Esophagus squamous epithelium (tissue), 5 donors: ENCODE measurements at places on chromosomes 3 and 15.

GRCh38 chr3:46955801-46956259, 20.7 kb downstream of the CCDC12 start:
- DNase-seq: no peak

DNA sequence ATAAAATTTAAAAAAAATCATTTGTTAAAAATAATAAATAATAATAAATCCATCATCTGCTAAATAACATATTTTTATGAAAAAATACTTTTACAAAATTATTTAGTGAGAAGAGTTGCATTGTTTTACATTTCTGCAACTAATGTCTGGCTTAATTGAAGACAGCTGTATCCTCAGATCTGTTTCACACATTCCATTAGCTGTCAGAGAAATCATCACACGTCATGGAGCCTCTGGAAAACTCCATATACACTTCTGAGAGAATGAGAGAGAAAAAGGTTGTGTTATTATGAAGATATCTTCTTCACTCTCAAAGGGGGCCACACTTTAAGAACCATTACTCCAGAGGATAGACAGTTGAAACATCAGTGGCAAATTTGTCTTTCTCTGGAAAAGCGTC, 40.8 kb downstream of the CMSS1 start:
- DNase-seq: no peak

DNA sequence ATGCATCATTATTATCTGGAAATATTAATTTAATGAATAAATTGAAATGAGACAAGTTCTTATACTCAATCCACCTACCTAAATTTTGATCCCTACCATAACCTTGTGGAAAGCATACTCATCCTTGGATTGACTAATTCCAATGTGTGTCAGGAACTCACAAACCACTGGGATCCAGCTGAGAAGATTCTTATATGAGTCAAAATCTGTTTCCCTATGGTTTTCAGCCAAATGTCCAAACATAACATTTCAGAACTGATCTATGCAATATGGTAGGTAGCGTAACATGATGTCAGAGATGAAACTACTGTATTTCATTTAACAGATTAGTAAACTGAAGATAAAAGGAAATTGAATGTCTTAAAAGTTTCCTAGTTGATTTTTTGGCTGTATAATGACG, 250.0 kb downstream of the PLOD2 start:
- no peak for DNase-seq

DNA sequence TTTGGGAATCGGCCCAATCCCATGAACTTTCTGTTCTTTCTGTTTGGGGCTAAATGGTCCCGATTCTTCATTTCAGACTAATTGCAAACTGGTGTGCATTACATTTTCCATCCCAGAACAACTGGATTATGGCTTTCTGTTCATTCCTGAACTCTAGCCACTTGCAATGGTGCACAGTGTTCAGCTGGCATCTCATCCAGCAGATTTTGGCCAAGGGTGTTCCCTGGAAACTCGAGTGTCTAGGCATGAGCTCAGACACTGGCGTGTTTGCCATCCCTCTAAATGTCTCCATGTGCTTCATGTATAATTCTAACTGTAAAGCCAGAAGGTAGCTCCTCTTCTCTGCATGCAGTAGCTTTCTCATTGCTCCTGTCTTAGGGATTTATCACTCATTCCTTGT, 97.1 kb upstream of the MYZAP start:
- DNase-seq: no peak

- DNase-seq: no peak
Measured at GRCh38 chr3:177237206-177237605, 39.9 kb upstream of the TBL1XR1 start.

- DNase-seq: no peak
Measured at GRCh38 chr3:72536206-72536877, 311.9 kb downstream of the SHQ1 start.

DNA sequence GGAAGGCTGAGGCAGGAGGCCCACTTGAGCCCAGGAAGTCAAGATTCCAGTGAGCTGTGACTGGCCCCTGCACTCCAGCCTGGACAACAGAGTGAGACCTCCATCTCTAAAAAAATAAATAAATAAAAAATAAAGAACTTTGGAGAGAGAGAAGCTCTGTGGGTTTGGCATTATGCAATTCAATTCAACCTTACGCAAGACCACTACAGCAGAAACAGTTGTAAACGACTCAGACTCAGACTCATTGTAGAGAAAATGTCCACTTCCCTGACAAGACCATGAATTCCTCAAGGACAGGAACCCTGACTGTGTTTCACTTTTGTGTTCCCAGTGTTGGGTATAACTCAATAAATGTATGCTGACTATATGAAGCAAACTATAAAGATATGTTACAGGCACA, 90.3 kb upstream of the C3orf80 start:
- no peak for DNase-seq

GRCh38 chr15:53978253-53978906, at the start of gene UNC13C:
Gene UNC13C (plus strand): TSS chr15:53978441. CDS start chr15:54012904, 34,463 bp downstream.
- no peak for DNase-seq

DNA sequence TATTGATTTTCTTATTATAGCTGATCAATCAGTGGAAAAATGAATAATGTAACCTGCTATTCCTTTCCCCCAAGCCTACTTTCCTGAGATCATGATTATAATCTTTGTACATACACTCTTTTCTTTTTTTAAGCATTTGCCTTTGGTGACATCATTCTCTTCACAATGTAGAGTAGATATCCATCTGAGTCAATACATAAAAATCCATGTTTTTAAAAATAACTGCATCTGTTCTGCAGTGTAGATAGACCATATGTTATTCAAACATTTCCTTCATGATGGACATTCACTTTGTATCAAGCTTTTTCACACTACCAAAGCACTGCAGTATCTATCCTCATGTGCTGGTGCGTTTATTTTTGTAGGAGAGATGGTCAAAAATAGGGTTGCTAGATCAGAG, 211.1 kb downstream of the PTPRG start:
- DNase-seq: no peak

GRCh38 chr15:61651267-61651666, 409.0 kb downstream of the VPS13C start:
- no peak for DNase-seq

GRCh38 chr3:141401573-141402475, 33.5 kb downstream of the ZBTB38 start:
- DNase-seq: no peak

- DNase-seq: no peak
Measured at GRCh38 chr15:76588811-76589747, 252.5 kb downstream of the ISL2 start.

DNA sequence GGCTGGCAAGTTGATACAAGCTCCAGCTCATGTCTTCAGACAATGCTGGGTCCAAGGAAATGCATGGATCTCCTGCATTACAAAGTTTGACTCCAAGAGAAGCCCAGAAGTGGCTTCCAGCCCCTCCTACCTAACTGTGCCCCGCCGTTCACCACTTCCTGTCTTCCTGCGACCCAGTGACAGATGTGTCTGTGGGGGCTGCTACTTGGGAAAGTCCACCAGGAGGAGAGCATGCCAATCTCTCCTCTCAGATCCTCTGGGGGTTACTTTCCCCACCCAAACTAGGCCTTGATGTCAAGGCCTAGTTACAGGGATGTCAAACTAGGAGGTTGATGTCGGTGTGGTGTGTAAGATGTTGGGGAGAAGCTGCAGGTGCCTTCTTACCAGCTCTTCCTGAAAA, 133.6 kb upstream of the RASGRP1 start:
- DNase-seq: no peak

DNA sequence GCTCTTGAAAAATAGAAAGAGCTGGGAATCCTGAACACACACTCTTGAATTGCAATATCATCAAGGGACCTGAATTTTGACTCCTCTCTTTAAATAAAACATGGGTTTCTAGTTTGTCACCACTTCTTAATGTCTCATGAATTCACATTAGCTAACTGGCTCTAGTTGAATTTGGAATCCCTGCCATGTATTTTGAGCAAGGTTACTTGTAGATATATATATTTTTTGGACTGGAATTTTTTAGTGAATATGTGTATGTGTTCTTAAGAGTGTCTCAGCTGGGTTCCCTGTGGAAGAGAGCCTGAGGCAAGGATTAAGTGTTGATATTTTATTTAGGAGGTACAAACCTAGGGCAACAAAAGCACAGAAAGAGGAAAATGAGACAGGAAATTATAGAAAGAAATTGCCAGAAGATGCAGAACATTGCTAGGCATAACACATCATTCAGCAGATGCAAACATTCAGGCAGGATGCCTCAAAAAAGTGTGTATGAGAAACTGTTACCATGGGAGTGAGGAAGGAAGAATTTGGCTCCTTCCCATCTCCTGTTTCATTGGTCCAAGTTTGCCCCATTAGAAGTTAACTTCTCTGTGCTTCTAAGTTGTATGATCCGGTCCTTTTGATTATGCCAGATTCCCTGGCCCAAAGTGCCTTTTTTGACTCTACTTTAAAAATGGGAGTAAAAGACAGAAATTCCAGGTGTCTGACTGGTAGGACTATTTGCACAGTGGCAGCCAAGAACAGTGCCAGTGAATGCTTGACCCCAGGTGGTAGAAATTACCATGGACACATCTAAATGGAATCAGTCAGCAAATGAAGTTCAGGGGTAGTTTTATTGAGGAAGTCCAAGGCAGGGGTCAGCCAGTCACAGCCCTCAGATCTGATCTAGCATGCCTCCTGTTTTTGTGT, 253.7 kb upstream of the TGFBR2 start:
- no peak for DNase-seq

DNA sequence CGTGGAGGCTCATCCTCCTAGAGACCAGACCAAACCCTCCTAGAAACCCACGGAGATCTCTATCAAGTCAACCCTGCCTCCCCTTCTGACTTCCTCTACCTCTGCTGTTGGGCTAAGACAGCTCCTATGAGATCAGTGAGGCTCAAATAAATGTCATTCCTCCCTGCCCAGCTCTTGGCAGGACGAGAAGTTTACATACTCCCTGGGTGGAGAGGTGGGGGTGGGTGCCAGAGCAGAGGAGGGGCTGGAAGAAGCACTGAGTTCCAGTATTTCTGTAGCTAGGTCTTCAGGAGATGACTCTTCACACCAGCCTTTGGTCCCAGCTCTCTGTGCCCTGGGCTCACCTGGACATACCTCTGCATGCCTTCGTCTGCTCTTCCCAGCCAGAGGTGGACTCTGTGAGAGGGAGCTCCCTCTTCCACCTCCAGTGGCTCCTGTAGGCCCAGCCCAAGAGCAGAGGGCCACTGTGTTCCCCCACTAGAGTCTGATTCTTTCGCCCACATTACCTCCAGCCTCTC, 42.4 kb upstream of the TLE3 start:
- DNase-seq: no peak

DNA sequence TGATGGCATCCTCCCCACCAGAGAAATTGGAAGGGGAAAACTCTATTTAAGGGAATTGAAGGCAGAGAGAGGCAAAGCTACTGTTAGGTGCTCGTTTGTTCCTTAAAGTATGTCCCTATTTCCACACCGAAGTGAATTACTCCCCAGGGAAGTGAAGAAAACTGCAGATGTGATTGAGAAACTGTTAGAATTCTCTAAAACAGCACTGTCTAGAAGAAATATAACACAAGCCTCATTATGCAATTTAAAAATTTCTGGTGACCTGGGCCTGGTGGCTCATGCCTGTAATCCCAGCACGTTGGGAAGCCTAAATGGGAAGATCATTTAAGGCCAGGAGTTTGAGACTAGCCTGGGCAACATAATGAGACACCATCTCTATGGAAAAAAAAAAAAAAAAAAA, 305.0 kb downstream of the SHQ1 start:
- no peak for DNase-seq

GRCh38 chr3:62365391-62366125, 7.8 kb downstream of the FEZF2 start:
- DNase-seq: no peak

DNA sequence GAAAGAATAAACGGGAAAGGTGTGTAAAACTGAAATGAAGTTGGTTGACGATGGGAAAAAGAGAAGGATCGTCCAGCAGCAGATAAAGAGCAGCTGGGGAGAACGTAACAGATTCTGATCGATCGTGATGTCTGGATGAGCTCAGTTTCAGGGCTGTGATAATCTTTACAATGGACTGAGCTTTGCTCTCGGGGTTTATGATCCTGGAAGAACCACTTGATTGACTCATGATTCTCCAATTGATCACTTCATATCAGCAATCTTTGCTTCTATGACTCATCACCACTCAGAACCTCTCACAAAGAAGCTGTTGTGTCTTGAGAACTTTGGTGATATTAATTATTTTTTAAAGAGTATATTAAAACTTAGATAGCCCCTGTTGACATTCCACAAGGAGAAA, 690.7 kb downstream of the TUSC7 start:
- no peak for DNase-seq

- no peak for DNase-seq
Measured at GRCh38 chr15:74680456-74680855, 15.4 kb downstream of the EDC3 start.

GRCh38 chr15:98195796-98196195, 235.3 kb downstream of the ARRDC4 start:
- no peak for DNase-seq

DNA sequence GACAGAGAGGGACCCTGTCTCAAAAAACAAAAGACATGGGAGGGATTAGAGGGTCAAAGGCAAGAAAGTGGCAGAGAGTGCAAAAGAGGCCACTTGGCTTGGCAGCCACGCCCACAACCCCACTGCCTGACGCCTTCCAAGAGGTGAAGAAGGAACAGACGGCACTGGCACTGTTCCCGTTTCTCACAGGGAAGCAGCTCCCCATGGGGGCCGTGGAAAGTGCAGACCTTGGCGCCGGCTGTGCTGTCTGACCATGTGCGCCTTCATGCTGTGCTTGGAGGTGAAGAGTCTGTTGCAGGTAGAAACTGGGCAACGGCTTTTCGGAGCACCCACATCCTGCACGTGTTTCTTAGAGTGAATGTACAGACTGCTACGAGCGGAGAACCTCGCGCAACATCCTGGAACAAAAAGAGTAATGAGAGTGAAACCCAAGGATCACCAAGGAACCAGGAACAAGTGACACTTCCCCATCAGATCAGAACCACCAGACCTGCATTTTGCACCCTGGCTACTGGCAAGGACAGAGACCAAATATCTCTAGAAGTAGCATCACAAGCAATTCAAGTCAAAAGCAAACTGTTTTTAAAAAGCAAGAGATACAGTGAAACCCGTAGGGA, 9.7 kb downstream of the ZXDC start:
- no peak for DNase-seq

DNA sequence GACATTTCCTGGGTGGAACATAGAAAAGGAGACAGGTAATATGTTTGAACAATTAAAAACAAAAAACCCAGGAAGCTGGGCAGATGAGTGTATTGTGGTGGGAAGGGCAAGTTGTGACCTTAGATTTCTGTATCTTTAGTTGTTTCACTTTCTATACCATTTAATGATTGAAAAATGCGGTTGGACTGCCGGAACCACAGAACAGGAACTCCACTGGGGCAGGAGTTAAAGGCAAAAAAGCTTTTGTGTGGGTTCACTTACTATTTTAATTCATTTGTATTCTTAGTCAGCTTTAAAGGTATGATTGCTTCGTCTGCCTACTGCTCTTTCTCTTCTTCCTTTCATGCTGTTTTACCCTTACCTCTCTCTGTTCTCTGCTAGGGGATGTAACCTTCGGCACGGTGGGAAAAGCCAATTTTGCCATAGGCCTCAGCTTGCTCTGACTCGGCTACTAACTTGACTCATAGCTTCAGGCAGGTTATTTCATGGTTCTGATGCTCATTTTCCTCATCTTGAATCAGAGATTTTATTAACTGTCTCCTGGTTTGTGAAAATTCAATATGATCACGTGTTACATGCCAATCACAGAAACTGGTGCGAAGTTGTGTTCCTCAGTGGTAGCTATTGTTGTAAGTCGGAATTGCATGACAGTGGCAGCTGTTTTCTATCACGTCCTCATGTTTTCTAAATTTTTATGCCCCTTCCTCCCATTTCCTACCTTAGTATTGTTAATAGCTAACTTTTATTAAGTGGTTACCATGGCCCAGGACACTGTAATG, 1.6 kb upstream of the MCTP2 start:
- no peak for DNase-seq
